ENCODE measurements at places on chromosomes 7 and 10. TPM values are rescaled to one million over a fixed set of nuclear protein-coding genes. Genes with fewer than 3 reads are reported as not detected.

The CALHM3 gene
- total RNA-seq, result 0.47 TPM

The INHBA gene
- total RNA-seq, result 0.20 TPM

The ASB15 gene
- not detected for total RNA-seq

The NUDT13 gene
- 2.2 TPM for total RNA-seq

The HMX2 gene
- total RNA-seq, result 0.23 TPM

The BHLHA15 gene
- total RNA-seq, result 0.71 TPM

The DOCK1 gene
- total RNA-seq, result 25.5 TPM

The SPAM1 gene
- not detected for total RNA-seq

The SRPK2 gene
- 35.4 TPM for total RNA-seq

The NKX6-2 gene
- total RNA-seq, result 0.44 TPM

The IL2RA gene
- total RNA-seq, result not detected

The SPDYE2 gene
- total RNA-seq, result not detected

The ZP3 gene
- total RNA-seq, result 20.2 TPM

The OR6B1 gene
- not detected for total RNA-seq

The PAPOLB gene
- total RNA-seq, result not detected

The PPP1R3C gene
- total RNA-seq, result 28.1 TPM

The ZNF853 gene
- 2.0 TPM for total RNA-seq

The ZNF789 gene
- 9.5 TPM for total RNA-seq

The LMOD2 gene
- total RNA-seq, result not detected

The DGKI gene
- total RNA-seq, result 0.29 TPM

The SPDYE8 gene
- not detected for total RNA-seq

The ACTL6B gene
- not detected for total RNA-seq

The VDAC2 gene
- 314 TPM for total RNA-seq

The CUBN gene
- 0.08 TPM for total RNA-seq

The GRM3 gene
- not detected for total RNA-seq

The TAC1 gene
- total RNA-seq, result not detected

The FAM3C gene
- 43.9 TPM for total RNA-seq

The ABCA13 gene
- 0.05 TPM for total RNA-seq

The FOXI2 gene
- not detected for total RNA-seq

The ADRA2A gene
- total RNA-seq, result not detected

The ZPBP gene
- not detected for total RNA-seq

Measured in A549 treated with Mapracorat at 1 μM for 4 hours (cell line).